Uterus (tissue), 4 donors: ENCODE measurements at places on chromosomes 7 and 10.

GRCh38 chr10:52313933-52314821 lies at the start of gene DKK1:
Gene DKK1, plus strand, starts transcription at chr10:52314281. Its CDS starts 154 bp downstream, at chr10:52314435.
- DNase-seq: no peak

- DNase-seq: peak; percentile 66
These were observed 130.4 kb upstream of the BMPER start for GRCh38 chr7:33774762-33775523.

GRCh38 chr10:60611291-60611747 lies 167.0 kb upstream of the CDK1 start:
- no peak for DNase-seq

GRCh38 chr10:35025916-35026315 lies 64.2 kb downstream of the CUL2 start:
- no peak for DNase-seq

GRCh38 chr10:70652761-70653657 lies 19.3 kb upstream of the ADAMTS14 start:
- peak; percentile 38 for DNase-seq
